ENCODE measurements at places on chromosomes 3 and 15. TPM values are rescaled to one million over a fixed set of nuclear protein-coding genes. Genes with fewer than 3 reads are reported as not detected.
A peak's percentile ranks its signal among the peaks of the same experiment; 100 is the strongest.

Gene TLR9
- not detected for total RNA-seq

Gene HYKK
- total RNA-seq = 3.2 TPM

- DNase-seq = no peak
Measured at GRCh38 chr15:58096529-58097084, 31.1 kb upstream of the ALDH1A2 start.

GRCh38 chr3:25038922-25039321 lies 389.1 kb upstream of the RARB start:
- no peak for DNase-seq

DNA sequence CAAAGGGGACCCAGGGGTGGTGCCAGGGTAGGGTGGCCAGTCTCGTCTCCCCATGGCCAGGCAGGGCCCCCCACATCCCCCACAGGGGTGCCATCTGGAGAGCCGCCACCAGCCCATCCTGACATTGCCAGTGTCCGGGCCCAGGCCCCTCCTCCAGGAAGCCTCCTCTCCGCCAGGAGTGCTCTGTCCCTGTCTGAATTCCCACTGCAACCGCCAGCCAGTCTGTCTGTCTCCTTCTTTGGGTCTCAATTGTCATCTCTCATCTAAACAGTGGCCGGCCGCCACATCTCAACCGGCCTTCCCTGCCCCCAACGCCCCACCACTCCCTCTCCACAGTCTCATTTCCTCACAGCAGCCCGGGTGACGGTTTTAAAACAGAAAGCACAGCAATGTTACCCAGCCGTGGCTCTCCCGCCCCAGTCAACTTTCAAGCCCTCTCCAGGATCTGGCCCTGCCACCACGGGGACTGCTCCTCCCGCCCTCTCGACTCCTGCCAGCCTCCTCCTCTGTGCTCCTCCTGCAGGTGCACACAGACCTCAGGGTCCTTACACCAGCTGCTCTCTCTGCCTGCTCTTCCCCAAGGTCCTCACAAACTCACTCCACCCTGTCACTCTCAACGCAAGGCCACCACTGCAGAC lies 57.0 kb downstream of the IQSEC1 start:
- no peak for DNase-seq

DNA sequence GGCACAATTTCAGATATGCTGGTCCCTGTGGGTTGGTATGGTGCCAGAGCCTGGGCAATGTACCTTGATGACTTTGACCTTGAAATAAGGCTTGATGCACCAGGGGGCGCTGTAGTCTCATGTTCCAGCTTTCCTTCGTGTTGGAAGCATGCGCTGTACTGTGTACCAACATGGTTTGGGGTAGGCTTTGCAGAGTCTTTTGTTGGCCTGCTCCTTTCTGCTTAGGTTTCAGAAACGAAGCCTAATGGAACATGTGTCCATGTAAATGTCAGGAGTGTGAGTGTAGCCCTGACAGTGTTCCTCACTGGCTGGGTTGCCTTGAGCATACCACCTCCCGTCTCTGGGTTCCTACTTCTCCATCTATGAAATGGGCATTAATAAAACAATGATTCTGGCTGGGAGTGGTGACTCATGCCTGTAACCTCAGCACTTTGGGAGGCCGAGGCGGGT lies 3.6 kb upstream of the CCR4 start:
- peak; percentile 91 for DNase-seq

DNA sequence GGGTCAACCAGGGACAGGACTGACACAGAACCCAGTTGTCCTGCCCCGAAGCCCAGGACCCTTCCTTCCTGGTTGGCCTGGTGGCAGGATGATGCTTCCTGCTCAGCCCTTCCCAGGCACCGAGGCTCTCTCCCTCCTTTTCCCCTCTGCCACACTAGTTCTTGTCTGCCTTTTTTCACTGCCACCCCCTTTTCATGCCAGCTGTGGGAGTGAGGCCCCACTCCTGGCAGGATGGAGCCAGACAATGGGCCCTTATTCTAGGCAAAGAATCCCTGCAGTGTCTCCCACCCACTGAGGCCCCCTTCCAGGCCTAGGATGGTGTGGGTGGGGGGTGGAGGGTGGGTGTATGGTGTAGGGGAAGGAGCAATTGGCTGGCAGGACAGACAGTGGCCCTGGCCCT lies 1.1 kb upstream of the SCAMP5 start:
- DNase-seq = no peak

DNA sequence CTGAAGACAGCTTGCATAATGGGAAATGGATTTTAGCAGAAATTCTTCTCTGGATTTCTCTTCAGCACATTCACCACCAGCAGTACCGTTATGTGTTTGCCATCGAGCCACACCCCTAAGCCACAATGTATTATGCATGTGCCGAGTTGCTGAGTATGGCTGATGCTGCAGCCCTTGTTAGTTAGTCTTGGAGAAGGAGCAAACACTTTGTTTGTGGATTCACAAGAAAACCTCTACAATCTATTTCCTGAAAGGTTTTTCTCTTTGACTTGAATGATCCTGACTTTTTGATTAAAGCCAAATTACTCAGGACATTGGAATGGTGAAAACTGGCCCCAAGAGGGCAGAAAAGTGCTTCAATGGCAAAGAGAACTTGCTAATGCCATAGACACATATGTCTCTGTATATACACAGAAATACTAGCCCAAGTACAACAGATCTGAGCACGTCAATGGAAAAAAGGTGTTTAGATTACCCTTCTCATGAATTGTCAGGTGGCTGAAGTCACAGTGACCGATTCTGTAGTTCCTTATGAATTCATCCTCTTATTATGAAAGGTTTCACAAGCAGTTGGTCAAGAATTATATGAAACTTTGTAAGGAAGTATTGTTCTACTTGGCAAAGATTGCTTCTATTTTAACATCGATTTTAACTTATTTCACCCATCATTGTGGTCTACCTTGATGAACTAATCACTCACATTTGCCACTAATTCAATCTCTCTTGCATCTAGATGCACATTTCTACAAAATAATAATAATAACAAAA lies 103.0 kb downstream of the P3H2 start:
- DNase-seq = no peak
